Endodermal cell (in vitro differentiated cells): ENCODE measurements at places on chromosomes 2 and 18.
A peak's percentile ranks its signal among the peaks of the same experiment; 100 is the strongest.

GRCh38 chr2:147829106-147829505 is 15.7 kb upstream of the ACVR2A start:
- no peak for DNase-seq

GRCh38 chr18:58955738-58956137 is 91.1 kb downstream of the ZNF532 start:
- no peak for DNase-seq

DNA sequence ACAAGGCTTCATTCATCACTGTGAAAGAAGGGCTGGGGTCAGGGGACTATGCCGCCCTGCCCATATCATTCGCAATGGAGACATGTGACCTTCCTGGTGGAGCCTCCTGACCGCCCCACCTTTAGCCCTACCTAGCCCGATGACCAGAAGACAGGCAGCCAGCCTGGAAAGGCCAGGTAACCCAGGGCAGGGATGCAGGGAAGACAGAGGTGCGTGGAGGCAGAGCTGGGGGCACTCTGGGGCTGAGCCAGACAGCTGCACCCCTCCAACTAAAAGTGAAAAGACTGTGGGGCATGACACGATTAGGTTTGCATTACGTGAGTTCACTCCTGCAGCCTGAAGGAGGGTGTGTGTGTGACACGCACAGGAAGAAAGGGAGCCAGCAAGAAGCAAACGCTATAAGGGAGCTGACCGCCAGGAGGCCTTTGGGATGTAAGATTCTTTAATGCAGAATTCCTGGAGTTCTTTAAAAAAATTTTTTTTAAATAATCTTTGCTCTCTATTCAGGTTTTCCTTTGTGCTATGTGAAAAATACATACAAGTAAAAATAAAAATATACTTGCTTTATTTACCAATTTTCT is 3.7 kb upstream of the HES6 start:
- DNase-seq = peak; percentile 75

- DNase-seq = no peak
Measured at GRCh38 chr18:43130716-43131260, 15.3 kb upstream of the RIT2 start.

DNA sequence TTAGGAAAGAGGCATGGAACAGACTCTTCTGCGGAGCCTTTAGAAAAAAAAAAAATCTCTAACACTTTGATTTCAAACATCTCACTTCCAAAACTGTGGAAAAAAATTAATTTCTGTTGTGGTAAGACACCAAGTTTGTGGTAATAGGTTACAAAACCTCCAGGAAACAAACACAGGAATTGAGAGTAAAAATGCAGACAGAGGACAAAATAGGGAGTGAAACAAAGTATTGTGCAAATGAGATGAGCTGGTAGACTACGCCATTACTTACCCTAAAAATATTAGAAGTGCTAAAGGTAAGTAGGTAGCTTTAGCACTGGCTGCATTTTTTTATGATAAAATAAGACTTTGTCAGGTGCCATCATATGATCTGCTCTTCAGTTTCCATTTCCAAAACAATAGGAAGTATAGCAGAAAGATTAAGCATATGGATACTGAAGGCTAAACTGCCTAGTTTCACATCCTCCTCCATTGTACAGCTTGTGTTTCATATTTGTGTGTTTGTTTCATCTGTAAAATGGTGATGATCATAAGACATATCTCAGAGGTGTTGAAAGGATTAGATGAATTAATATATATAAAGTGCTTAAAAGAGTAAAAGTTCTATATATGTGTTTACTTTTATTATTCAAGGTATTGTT is 309.2 kb downstream of the NR4A2 start:
- no peak for DNase-seq

- peak; percentile 96 for DNase-seq
Measured at GRCh38 chr2:170917219-170917913, 11.7 kb upstream of the GORASP2 start.

- DNase-seq = no peak
Measured at GRCh38 chr2:226829721-226830631, 5.9 kb upstream of the RHBDD1 start.

- DNase-seq = no peak
Measured at GRCh38 chr18:63564561-63564960, 22.4 kb downstream of the SERPINB12 start.

DNA sequence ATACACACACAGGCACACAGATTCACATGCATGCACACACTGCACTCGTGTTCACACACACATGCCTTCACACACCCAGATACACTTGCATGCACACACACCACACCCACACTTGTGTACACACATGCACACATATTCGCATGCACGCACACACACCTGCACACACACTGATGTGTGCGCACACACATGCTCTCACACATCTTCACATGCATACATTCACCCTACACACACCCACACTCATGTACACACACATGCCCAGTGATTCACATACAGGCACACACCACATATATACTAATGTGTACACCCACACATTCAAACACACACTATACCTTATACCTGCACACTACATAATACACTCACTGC is 181.6 kb downstream of the LOXHD1 start:
- no peak for DNase-seq

DNA sequence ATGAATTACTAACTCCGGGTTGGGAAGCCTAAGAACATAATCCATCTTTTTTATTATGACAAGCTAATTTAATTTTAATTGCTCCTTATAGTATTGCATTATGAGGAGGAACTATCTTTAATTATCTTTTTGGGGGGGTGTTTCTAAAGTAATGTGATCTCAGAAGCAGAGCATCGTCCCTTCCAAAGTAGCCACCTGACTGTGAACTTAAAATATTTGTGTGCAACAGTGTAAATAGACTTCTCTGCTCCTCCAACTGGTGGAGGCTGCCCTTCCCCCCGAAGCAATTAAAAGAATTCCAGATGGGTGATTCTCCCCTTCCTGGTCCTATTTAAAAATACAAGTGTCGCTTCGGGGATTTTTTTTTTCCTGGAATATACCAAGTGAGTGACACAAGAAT is 55.7 kb downstream of the TCF7L1 start:
- DNase-seq = no peak

GRCh38 chr18:4400911-4401310 is 54.2 kb downstream of the DLGAP1 start:
- DNase-seq = no peak

DNA sequence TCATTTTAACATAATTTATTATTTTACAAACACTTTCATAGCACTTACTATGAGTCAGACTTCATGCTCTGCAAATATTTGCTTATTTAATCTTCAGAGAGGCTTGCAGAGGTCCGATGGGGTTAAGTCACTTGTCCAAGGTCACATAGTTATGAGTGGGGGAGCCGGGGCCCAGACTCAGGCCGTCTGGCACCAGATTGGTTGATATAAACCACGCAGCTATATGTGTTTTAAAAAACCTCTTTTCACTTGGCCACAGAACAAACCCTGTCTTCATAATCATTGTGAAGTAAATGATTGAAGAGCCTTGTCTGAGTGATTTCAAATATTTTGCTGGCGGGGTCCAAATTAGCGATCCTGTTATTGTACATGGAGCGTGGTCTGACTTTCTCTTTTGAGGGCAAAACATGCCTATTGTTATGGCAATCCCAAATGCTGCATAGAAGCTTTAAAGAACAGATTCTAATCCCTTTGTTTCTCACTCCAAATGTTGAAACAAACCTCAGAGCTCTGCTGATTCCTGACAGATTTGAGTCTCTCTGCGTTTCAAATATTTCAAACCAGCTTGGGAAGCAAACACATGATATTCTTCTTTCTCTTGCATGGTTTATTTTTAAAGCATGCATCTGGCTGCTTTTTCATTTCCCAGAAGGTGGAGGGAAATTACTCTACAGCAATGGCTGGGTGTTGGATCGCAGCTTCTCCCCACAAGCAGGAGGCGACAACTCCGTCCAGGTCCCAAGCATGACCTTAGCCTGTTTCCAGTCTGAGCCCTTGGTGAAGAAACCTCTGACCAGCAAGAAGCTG is 142.4 kb downstream of the DDX1 start:
- peak; percentile 24 for DNase-seq

DNA sequence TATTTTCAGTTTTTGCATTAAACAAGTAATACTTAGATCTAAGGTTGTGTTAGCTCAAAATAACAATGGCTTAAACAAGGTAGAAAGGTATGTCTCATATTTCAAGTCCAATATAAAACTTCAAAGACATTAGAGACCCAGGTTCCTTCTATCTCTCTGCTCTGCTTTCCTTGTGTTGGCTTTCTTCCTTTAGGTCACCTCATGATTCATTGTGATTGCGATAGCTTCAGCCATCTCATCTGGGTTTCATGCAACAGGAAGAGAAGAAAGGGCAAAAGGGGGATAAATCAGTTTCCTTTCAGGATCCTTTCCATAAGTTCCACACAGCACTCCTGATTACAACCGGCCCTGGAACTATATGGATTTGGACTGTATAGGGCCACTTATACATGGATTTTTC is 16.0 kb upstream of the TBR1 start:
- no peak for DNase-seq

- DNase-seq = no peak
Measured at GRCh38 chr2:148599109-148599991, 45.2 kb upstream of the EPC2 start.

DNA sequence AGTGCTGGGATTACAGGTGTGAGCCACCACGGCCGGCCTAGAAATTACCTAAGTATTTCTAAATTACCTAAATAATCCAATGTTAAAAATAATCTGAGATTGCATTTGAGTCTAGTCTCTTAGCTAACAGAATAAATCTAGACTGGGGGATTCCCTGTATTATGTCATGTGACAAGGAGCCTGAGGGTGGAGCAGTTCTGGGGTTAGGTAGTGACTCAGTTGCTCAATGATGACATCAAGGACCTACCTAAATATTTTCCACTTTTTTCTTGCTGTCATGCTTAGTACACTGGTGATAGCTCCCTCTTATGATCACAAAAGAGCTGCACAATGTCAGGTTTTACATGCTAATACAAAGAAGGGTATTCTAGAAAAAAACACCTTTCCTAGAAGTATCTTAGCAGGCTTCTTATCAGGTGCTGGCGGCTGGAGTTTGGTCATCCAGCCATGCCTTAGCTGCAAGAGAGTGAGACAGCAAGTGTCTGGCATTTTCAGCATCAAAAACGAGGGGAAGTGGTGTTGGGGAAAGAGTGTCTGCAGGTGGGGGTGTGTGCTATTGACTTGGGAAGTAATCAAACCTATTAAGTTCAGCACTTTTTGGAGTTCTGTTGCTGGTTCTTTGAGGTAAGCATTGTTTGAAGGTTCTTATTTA is 17.5 kb upstream of the CEP192 start:
- DNase-seq = no peak

DNA sequence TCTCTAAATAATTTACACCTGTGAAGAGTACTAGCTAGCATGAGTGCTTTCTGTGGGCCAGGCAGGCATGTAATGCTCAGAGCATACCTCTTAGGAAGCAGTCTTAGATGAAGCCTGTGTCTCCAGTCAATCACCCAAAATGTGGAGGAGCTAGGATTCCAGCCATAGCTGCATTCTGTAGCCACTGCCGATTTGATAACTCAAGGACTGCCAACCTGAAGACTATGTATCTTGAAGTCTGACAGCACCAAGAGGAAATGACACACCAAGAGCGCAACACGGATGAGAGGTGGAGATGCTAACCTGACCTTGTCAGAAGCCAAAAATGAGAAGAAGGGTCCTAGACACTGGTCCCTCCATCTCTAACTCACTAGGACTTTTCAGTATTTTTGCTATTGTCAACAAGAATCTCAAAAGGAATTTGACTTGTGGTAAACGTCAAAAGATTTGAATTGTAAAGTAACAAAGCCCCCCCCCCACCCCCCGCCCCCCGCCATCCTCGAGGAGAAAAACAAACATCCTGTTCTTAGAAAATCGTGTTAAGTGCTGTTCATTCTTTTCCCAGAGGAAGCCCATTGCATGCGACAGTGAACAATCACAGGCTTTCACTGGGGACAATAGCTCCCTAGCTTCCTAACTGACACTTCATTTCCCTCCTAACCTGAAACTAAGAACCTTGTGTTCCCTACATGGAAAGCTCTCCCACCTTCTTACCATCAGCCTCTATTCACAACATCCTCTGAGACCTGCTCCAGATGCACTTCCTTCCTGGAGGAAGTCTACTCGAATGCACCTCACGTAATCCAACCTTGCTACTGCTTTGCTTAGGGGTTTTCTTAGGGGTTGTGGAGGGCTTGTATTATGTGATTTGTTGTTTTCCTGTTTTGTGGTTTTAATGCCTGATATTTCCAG is 14.7 kb downstream of the CDC42EP3 start:
- DNase-seq = peak; percentile 93

DNA sequence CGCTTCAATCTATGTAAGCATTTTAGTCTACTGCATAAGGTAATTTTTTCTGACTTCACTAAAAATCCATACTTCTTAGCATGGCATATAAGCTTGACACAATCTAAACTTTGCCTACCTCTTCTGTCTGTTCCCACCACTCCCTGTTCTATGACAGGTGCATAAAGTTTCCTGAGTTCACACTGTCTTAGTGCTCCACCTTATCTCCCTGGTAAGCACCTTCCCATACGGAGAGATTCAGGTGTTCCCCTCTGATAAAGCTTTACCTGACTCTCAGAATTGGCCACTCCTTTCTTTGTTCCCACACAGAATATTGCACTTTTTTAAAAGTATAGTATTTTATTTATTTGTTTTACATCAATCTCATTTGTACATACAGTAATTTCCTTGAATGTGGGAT is 16.8 kb upstream of the ITGA4 start:
- DNase-seq = no peak

DNA sequence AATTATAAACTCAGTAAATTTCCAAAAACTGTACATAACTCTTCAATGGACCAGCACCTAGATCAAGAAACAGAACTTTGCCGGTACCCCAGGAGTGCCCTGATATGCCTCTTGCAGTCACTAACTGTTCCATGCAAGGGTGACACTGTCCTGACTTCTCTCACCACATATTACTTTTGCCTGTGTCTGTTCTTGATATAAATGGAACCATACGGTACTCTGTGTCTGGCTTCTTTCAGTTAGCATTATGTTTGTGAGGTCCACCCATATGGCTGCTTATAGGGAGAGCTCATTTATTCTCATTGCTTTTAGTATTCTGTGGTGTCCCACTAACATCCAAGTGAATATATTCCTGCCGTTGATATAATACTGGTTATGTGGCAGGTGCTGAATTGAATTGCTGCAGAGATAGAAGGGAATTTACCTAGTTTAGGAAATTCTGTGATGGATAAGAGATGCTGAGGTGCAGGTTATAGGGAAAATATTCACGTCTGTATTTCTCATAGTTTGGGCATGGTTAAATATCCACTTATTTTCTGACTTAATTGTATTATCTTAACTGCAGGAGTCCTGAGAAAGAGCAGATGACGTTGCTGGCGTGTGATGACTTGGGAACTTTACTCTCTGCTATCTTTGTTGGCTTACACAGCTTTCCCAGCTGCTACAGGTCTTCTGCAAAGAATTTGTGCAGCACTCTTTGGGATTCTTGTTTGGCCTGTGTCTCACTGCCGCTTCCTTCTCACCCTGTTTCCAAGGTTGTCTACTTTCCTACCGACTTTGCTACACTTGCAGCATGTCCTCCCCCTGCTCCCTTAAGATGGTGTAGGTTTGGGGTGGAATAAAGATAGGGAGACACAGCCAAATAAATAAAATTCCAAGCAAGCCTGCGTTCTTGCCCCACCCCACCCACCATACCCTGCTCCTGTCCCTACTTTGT is 107.9 kb downstream of the MAP4K4 start:
- DNase-seq = peak; percentile 63

GRCh38 chr2:96642564-96643360 is at the start of gene FER1L5:
TSS of gene FER1L5 (plus strand) at chr2:96642764. CDS start at chr2:96642837, 73 bp downstream.
- DNase-seq = peak; percentile 82

- DNase-seq = no peak
Measured at GRCh38 chr18:79372991-79373390, 22.7 kb upstream of the NFATC1 start.

GRCh38 chr2:17646081-17646554 is 105.6 kb downstream of the VSNL1 start:
- peak; percentile 72 for DNase-seq

- peak; percentile 41 for DNase-seq
Measured at GRCh38 chr2:43136876-43137275, 89.5 kb downstream of the ZFP36L2 start.

GRCh38 chr18:79402977-79403722 is 7.4 kb downstream of the NFATC1 start:
- DNase-seq = peak; percentile 69
